ENCODE measurements at places on chromosomes 6 and 20.

GRCh38 chr20:24519476-24519875, 50.0 kb downstream of the SYNDIG1 start:
- no peak for DNase-seq

DNA sequence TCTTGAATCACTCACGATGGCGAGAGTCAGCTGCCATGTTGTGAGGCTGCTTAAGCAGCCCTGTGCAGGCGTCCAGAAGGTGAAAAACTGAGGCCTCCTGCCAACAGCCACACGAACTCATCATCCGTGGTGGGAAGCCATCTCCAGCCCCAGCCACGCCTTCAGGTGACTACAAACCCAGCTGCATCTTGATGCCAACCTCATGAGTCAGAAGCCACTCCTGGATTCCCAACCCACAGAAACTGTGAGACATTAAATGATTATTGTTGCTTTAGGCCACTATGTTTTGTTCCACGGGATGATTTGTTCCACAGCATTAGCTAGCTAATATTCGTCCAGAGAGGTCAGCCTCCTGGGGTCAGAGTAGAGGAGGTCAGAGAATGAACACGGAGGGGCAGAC, 80.5 kb downstream of the SNX5 start:
- no peak for DNase-seq

DNA sequence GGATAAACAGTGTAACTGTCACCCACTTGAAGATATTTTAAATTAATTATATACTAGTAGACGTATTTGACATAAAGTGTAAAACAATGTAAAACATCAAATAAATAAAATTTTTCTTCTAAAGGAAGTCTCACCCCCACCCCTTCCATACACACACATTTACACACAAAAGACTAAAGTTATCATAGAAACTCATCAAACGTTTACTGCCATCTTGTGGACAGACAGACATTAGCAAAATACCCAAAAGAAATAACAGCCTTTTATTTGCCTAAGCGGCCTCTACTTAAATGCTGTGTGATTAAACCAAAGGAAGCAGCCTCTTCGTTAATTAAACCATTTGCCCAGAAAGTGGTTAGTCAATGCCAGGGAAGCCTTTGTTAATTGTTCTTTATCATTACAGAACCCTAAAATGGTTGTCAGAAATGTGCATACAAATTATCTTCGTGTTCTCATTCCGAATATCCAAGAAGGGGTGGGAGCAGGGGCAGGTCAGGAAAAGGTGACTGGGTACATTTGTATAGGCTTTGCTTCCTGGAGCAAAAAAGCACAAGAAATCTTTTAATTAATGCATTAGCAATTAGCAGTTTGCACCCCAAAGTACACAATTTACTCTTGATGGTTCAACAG, 176.2 kb upstream of the SASH1 start:
- DNase-seq = no peak

DNA sequence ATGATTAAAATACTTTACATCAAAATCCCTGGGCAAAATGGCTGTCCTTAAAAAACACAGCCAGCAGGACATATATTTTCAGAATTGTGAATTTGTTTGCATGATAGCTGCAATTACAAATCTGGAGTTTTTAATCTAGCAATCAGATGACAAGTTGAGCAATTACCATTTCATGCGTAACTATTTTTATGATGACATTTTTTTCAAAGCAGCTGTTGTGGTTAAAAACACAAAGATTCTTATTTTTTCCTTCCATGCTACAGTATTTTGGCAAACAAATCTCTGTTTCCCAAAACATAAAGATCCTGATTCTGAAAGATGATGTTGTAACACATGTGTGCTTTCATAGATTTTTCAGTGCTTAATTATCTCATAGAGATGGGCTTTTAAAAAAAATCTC, 90.2 kb downstream of the PHACTR1 start:
- no peak for DNase-seq

DNA sequence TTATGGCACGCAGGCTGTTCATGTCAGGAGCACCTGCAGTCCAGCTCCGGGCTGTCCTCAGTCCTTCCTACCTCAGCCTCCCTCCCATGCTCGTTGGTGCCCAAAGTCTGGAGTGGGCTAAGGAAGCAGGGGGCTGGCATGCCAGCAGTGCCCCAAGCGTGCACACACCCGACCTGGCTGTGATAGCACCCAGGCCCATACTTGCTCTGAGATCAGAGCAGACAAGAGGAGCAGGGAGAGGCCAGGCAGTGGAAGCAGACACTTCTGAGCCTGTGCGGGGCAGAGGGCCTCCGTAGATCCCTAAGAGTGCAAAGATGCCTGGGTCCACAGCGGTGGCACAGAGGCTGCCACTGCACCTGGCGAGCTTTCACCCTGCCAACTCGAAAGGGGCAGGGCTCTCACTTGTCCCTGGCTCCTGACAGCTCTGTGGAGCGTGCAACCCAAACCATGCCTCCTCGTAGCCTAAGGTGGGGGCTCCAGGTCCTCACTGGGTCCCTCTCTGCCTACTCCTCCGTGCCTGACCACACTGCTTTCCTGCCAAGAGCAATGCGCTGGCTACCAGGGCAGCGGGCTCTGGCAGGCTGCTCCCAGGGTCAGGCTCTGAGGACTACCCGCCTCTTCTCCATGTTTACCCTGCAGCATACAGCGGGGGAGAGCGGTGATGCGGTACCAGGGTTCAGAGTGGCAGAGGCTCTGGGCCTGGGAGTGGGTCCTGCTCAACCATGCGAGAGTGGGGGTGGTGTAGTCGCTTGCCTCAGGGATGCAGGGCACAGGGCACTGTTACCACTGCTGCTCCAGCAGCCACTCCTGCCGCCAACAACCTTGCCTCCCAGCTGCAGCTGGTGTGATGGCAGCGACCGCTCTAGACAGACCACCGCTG, 59.5 kb downstream of the MANEA start:
- no peak for DNase-seq

DNA sequence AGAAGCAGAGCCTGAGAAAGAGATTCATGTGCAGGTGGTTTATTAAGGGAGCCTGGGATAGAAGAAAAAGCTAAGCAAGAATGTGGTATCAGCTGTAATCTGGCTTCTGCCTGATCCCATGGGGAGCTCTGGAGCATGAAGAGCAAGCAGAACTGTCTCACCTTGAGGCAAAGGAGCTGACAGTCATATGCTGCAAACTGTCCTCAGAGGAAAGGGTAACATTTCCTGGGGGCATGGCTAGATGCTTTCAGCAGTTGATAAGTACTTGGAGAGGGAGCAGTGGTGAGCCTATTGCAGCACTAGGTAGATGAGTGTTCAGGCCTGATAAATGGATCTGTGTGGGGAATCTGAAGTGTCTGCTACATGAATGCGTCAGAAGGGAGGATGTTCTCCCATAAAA, 621.5 kb upstream of the BTBD3 start:
- no peak for DNase-seq

DNA sequence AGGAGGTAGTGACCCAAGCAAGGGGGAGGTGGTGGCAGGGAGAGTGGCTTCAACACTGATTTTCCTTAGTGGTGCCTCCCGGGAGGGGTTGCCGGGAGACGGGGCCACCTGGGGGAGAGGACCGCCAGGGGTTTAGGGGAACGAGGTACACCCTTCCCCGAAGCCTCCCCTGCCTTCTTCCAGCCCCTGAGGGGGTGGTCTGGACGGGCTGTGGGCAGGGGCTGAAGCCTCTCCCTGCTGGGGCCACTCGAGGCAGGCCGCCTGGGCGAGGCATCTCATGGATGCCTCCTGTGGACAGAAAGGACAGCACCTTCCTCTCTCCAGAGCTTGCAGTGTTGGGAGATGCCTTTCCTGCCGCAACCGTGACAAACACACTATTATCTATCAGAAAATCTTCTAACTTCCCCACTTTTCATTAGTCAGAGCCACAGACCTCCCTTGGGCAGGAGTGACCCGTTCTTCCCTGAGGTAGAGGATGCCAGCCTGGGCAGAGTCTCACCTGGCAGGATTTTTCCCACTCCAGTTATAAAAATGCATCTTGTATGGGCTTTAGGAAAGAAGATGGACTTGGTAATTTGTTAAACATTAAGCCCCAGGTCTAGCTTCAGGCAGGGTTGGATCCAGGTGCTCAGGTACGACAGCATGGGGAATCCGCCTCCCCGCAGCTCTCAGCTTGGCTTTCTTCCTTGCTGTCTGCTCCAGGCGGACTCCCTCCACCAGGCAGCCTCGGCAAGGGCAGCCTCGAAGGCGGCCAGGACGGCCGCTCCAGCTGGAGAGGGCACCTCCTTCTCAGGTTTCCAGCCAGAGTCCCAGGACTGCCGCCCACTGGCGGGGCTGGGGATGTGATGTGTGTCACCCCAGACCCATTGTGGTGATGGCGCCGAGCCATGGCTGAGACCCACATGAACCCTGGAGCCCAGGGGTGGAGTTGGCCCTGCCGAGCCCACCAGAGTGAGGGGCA, 11.0 kb downstream of the HRH3 start:
- no peak for DNase-seq

- no peak for DNase-seq
Measured at GRCh38 chr6:129153257-129153656, 270.3 kb downstream of the LAMA2 start.

- DNase-seq = no peak
Measured at GRCh38 chr6:143264986-143265764, 185.3 kb downstream of the ADAT2 start.

GRCh38 chr6:116176596-116176995, 50.7 kb upstream of the COL10A1 start:
- no peak for DNase-seq

- DNase-seq = no peak
Measured at GRCh38 chr6:63805808-63806572, 170.4 kb downstream of the PHF3 start.

- no peak for DNase-seq
Measured at GRCh38 chr6:82144007-82144851, 103.3 kb downstream of the IBTK start.

- no peak for DNase-seq
Measured at GRCh38 chr6:163645560-163645959, 231.0 kb downstream of the QKI start.

- DNase-seq = no peak
Measured at GRCh38 chr6:13147376-13147775, 181.0 kb downstream of the TBC1D7 start.

DNA sequence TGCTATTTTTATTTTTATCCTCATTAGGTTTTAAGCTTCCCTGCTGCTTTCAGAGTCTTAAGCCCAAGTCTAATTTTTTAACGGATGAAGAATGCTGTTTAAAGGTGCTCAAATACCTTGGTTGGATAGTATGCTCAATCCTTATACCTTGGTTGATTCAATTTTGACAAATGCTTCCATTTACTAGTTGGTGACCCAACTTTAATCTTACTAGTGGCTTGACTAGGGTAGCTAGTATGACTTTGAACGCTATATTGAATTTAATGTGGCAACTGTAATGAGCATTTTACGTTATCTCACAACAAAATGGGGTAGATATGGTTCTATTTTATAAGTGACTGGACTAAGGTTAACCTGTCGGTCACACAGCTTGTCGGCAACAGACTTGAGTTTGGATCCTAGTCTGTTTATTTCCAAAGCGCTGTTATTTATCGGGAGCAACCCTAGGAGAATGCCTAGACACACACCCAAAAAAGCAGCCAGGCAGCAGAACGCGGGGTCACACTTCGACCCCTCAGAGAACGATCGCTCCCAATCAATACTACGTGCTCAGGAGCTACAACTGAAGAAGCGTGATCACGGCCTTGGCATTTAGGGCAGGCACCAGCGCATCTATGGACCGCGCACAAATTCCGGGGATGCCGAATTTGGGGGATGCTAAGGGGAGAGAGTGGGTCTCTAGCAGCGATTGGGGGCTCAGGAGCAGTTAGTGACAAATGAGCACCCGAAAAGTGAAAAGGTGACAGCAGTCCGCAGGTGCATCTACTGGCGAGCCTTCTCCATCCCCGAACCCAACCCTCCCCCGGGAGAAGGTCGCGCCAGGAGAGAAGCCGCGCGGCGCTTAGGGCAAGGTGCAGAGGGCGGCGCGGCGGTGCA, 586 bp upstream of the ALDH5A1 start:
- DNase-seq = no peak

DNA sequence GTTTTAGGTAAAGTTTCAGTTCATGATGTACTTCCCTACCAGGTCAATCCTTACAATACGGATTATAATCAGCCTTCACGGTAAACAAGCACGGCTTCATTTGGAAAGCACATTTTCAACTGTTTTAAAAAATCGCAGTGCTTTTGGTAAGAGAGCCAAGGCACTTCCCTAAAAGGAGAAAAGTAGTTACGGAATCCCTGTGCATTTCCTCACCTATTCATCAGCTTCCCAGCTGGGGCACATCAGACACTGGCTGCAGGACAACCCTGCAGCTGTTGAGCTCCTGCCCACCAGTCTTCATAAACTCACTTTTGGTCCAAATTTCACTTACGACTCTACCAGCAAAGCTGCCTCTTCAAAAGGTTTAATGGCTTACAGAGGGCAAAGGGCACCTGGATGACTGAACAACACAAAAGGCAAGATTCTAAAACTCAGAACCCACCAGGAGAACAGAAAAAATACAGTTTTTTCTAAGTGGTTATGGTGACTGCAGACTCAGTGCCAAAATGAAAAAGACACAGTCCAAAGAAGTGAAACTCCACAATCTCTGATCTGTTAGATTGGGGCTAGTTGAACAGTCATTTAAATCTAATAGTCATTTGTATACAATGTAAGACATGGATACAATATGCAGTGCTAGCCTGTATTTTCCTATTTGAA, 7.5 kb downstream of the SNX5 start:
- no peak for DNase-seq

DNA sequence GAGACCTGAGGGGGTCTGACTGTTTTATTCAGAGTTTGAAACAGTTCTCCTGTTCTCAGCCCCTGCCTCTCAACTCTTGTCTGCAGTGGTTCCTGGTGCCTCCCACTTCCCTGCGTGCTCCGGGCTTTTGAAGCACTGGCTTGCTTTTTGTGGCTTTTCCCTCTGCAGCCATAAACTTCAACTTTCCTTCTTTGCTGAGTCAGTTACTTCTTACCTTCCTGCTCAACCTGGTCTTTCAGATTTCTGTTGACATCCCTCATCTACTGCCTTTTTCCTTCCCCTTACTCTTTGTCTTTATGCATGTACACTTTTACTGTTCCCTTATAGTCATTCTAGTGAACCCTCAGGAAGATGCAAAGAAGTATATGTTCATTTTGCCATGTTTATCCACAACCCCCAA, 57.4 kb downstream of the ASXL1 start:
- no peak for DNase-seq

DNA sequence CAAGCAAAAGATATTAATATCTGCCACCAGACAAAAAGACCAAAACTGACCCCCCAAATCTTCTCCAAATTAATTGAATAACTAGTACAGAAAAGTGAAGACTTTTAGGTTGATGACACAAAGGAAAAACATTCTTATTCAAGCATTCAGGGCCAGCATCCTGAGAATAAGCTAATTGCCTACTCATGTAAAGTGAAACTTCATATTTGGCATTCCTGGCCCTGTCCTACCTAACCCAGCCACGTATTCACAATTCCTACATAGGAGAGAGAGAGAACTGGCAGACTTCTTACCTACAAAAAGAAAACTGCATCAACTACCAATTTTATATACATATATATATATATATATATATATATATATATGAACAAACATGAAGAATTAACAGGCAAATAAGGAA, 4.9 kb upstream of the ASCC3 start:
- DNase-seq = no peak

- DNase-seq = no peak
Measured at GRCh38 chr6:124297507-124297906, 493.8 kb downstream of the NKAIN2 start.
